ENCODE measurements at places on chromosomes 7 and 10.

DNA sequence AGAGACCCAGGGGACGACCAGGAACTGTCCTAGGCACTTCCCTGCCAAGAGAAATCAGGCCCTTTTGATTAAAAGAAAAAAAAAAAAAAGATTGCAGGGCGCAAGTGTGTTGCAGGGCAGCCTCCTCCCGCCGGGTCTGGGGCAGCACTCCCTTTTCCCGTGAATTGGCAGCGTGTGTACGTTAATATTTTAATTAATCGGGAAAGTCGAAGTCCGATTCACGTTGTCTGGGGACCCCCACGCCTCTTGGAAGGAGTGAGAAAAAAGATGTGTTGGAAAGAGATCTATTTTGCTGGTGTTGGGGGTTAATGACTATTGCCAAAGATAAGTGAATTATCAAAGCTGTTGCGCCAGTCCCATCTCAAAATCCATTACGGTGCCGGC, 1.3 kb upstream of the EBF3 start:
- no peak for DNase-seq

- DNase-seq = peak; percentile 42
These were observed at the start of gene BMI1 for GRCh38 chr10:22320591-22321155. Gene BMI1, plus strand, starts transcription at chr10:22321099. Its CDS starts 5,351 bp downstream, at chr10:22326450.

- DNase-seq = no peak
These were observed 403.4 kb downstream of the DNAJB9 start for GRCh38 chr7:108973075-108973474.

DNA sequence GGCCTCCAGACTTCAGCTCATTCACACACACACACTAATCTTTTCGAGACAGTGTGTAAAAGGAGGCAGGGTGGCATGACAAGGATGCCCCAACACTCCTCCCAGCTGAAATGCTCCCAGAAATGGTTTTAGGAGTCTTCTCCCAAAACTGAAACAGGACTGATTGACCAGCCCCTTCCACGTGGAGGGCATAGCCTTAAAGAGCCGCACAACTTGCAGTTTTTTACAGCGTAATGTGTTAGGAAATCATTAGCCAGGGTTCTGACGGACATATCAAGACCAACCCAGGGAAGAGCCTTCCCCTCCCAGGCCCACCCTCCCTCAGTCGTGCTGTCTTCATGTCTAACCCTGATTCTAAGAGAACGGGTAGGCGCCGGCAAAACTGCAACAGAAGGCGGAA, 224.6 kb downstream of the TNS3 start:
- no peak for DNase-seq

- no peak for DNase-seq
These were observed 113.9 kb downstream of the FAM107B start for GRCh38 chr10:14660831-14661230.

DNA sequence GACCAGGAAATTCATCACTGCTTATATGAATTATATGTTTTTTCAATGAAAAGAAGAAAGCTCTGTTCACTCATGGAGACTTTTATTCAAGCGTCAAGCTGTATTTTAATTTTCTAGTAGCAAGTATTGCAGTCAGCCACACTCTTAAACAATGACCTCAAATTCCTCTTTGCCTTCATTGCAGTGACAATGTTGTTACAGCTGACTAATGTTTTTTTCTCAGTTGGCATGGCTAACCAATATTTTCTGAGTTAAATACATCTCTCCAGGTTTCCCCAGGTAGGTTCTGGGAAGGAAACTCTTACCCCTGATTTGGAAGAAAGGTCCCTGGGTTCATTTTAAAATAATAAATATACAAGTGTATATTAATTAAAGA, 241.5 kb downstream of the WDR11 start:
- DNase-seq = no peak

DNA sequence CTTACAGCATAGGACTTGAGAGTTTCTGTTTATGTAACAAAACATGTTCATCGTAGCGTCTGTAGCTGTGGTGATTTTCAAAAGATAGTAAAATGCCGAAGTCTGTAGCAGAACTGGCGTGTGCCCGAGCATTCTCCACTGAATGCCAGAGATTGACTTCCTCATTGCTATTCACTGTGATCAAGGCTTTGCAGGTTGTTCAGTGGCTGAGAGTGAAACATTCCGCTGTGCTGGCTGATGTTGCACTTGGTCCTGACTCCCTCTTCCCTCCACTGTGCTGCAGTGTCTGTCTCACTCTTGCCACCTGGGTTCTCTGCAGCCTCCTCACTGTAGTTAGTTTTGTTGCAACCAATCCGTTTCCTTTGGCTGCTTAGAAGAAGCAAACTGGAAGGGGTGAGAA, 37.6 kb downstream of the FHIP2A start:
- no peak for DNase-seq

DNA sequence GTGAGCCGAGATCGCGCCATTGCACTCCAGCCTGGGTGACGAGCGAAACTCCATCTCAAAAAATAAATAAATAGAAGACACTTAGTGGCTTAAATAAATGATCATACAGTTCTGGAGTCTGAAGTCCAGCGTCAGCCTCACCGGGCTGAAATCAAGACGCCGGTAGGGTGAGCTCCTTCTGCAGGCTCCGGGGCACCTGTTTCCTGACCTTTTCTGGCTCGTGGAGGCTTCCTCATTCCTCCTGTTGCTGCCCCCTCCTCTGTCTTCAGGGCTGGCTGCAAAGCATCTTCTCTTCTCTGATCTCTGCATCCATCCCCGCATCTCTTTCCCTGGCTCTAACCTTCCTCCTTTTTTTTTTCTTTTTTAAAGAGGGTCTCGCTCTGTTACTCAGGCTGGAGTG, 32.8 kb downstream of the LIMK1 start:
- DNase-seq = no peak

DNA sequence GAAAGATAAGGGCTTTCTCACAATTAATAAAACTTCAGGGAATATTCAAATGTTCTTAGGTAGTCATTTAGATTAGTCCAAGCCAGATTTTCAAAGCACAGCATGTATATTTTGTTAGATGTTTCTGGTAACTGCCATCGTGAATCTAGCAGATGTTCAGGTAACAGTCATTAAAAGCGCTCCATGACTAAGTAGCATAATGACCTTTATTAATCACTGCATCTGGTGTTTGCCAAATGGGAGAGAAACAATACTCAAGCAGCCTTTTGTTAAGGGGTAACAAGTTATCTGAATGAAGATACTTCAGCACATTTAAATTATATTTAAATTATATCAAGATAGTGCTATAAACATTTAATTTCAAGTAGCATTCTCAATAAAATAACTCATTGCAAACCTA, 47.5 kb downstream of the USP6NL start:
- DNase-seq = no peak

DNA sequence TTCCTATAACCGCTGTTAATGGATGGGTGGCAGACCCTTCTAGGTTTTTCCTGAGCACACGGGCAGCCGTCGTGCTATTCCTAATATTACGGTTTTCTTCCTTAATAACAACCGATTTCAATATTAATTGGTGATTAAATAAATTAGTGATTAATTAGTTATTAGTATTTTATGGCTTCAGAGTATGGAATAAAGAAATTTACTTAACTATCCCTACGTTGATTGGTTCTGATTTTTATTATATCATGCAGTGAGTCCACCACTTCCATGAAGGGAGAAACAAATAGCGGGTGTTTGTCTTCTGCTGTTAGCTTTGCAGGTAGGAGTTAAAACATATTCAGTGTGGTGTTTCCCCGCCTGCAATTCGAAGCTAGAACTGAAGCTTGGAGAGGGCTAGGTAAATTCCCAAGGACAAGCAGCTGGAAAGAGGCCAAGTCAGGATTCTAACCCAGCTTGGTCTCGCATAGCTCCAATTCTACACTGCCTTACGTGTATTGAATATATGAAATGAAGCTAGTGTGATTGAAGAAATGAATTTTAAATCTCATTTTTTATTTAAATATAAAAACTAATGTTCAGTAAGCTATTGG, 928 bp upstream of the CSTF2T start:
- no peak for DNase-seq

DNA sequence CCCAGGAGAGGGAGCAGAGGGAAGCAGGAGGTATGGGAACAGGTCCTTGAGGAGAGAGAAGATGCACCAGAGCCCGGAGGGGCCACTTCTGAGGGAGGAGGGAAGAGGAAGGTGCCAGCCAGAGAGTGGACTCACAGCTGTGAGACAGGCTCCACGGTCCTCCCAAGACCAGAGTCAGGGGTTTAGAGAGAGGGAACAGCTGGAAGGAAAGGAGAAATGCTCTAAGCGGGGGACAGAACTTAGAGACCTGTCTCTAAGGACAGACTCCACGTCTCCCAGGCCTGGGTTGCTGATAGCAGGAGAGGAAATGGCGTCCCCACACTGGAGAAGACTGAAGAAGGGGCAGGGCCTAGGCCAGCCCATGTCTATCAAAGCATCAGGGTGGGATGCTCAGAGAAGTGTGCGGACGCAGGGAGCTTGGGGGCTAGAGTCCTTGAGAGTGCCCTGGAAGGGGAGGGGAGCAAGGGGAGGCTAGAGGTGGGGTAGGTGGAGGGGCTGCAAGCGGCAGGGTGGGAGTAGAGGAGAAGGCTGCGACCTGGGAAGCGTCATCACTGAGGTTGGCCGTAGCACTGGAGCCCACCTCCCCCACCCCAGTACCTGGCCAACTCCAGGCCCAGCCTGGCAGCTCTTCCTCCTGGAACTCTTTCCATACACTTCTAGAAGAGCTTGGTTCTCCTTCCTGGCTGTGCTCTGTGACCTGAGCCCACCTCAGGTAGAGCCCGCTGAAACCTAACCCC, 25.6 kb upstream of the GRID1 start:
- no peak for DNase-seq

DNA sequence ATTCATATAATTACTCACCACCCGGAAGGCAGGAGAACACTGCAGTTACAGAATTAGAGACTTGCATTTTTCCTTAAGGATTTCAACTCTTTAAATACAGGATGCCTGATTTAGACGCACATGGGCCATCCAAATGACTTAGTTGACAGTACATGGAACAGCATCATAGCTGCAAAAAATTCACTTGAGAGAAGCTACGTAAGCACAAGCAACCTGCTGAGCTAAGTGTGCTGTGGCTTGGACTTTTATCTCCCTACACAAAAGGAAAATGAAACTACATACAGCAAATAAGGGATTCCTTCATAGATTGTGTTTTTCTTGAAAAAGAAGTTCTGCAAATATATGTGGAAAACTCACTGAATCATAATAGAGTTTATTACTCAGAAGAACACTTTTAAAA, 152.6 kb downstream of the POU6F2 start:
- DNase-seq = no peak

GRCh38 chr7:48635796-48636195, 288.6 kb upstream of the CDC14C start:
- no peak for DNase-seq
